Amygdala (tissue), 56 donors: ENCODE measurements at places on chromosomes 5 and 9.

GRCh38 chr9:105416840-105417239 is 31.0 kb upstream of the FSD1L start:
- no peak for DNase-seq

- no peak for DNase-seq
Observed at GRCh38 chr5:122772446-122772845, 2.4 kb upstream of the SNX2 start.

GRCh38 chr9:93667627-93668026 is 91.2 kb downstream of the PHF2 start:
- DNase-seq = no peak

- no peak for DNase-seq
Observed at GRCh38 chr5:117131048-117131679, 556.5 kb upstream of the SEMA6A start.

DNA sequence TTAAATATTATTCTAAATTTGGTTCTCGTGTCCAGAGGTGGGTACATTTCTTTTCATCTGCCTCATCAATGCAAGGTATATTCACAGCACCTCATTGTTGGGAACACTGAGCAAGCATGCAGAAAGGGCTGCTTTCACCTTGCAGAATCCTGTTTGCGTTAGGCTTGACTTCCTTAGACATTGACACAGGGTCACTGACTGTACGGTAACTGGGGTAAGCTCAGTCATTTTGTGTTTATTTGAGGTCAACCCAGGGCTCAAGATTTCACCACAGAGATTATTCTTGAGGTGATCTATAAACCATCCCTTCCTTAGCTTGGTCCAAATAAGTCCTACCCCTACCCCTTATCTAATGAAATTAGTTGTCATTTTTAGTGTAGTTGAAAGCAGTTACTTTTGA is 1.7 kb upstream of the PTPDC1 start:
- DNase-seq = no peak

- no peak for DNase-seq
Observed at GRCh38 chr5:38613992-38614836, 57.8 kb upstream of the LIFR start.

DNA sequence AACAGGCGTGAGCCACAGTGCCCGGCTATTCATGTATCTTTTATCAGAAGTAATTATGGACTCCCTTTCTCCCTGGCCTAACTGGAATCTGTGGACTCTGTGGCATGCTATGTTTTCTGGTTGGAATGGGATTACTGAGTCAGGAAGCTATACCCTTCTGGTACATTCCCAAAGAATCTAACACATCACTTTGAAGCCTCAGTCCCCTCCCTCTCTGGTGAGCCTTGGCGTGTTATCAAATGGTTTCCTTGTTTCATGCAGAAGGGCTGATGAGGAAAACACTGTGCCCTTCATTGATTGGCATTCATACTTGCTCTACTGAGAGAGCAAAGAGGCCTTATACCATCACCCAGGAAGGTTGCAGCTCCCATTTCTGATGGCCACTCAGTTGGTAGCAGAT is 22.9 kb downstream of the C5orf15 start:
- no peak for DNase-seq

- DNase-seq = no peak
Observed at GRCh38 chr9:100129772-100130171, 30.7 kb downstream of the INVS start.

DNA sequence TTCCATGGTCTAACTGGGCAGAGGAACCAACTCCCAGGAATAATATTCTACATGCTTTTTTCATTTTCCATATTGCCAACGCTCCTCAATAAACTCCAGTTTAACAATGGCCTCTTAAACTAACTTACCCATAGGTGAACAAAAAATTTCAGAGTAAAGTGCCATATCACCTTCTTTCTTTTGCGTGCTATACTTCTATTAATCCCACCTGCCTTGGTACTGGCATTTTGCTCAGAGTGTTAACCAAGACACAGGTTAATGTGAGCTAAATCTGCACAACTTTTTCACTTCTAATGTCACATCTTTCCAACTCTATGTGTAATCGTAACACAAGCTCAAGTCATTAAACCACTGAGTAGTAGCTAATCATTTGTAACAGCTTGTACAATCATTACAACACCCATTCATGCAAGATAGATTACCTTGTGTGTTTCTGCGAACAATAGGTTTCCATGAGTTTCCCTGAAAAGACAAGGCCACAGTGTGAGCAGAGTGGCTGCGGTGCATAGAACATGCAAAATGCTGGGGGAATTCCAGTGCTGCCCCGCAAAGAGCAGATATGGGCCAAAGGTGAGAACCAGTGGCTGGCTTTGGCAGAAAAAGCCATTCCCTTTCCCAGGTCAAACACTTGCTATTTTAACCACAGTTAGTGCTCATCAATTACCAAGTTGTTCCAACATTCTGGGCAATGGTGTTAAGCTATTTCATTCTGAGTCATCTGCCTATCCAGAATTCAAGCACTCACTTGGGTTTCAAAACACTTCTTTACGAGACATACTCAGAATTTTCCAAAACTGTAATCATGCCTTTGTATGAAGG is 42.8 kb downstream of the TIMD4 start:
- no peak for DNase-seq

- no peak for DNase-seq
Observed at GRCh38 chr9:14515049-14515448, 178.2 kb downstream of the ZDHHC21 start.

GRCh38 chr5:57895766-57896165 is 413.2 kb upstream of the ACTBL2 start:
- no peak for DNase-seq

DNA sequence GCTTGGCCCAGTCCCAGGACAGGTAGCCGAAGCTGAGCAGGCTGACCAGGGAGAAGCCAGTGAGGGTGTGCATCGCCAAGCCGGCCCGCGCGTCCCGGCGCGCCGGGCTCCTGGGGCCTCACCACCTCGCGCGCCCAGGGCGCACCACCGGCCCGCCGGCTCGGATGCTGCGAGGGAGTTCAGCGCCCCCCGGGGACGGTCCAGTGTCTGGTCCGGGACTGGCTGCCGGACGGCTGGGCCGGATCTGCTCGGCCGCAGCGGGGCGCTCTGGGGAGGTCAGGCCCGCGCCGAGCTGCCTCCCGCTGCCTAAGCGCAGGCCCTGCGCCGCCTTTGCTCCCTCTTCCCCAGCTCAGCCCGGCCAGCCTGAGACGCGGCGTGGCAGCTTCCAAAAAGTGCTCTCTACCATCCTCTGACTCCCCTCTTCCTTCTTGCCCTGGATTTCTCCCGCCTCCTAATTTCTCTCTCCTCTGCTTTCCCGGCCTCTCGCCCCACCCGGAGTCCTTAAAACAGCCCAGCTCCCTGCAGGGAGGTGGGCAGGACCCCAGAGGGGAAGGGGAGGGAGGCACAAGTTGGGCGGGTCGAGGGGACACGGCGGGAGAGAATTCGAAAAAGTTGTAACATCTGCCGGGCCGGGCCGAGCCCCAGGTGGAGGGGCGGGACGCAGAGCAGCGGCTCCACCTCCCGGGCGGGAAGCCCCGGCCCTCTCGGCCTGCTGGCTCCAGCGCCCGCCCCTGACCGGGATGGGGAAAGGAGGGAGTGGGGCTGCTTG is at the start of gene ARSI:
Gene ARSI, minus strand, starts transcription at position 605 of the 769 bp plus-strand sequence. Its CDS starts 532 bp downstream, at position 73.
- DNase-seq = no peak

GRCh38 chr5:107469485-107470294 is 201.0 kb downstream of the EFNA5 start:
- DNase-seq = no peak
